ENCODE measurements at places on chromosomes 4 and X. TPM values are rescaled to one million over a fixed set of nuclear protein-coding genes. Genes with fewer than 3 reads are reported as not detected.

DNA sequence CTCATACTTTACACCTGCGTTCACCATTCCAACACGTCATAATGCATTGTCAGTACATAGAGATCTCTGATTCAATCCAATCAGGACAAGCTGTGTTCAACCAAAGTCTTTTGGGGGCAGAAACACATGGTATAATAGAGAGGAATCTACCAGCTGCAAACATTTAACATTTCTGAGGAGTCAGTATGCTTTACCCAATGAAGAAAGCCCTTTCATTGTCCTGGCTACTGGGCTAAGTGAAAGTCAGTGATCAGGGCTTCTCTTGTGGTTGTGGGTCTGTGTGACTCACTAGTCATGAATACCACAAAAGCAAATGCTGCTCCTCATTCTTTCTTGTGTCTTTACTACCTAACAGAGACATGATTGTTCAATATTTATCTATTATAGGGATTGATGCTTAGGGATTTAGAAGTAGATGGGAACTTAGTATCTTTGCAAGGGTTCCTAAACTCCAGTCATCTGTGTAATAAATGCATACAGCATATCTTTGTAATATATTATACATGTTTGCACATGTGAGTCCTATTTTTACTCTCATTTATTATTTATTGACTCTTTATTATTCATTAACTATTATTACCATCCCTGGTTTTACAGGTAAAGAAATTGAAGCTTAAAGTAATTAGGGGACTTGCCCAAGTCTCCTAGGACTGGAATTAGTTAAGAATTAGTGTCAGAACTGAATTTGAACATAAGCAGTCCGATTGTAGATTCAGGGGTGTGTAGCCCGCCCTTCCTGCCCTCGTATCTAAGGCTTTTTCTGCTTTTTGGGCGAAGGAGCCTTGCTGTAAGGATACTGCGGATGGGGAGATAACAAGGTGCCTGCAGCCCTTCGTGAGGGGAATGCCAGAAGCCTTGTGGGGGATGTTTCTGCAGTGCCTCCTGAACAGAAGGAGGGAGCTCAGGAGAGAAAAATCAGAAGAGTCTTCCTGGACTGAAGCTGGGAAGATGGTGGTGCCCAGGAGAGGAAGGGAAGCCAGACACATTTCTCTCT is 353.1 kb upstream of the BOD1L1 start:
- no peak for DNase-seq
- H3K4me3 ChIP-seq, result no peak overlapping the region
- H3K4me1 ChIP-seq, result no peaks in the 10 kb centered on the region
- H3K36me3 ChIP-seq, result no peaks in the 10 kb centered on the region

GRCh38 chr4:89324671-89325070 is 17.1 kb upstream of the GPRIN3 start:
- H3K27me3 ChIP-seq, result no peaks in the 10 kb centered on the region
- peak overlapping the region; percentile 54 for H3K27ac ChIP-seq
- H3K4me3 ChIP-seq, result no peak overlapping the region

WAS gene
- 165 TPM for total RNA-seq

BTC gene
- total RNA-seq, result not detected

ARL9 gene
- total RNA-seq, result 0.10 TPM
